ENCODE measurements at places on chromosomes 11 and 22. TPM values are rescaled to one million over a fixed set of nuclear protein-coding genes. Genes with fewer than 3 reads are reported as not detected.

GRCh38 chr22:19864538-19865106, 9.9 kb upstream of the GNB1L start:
- DNase-seq, result no peak

- no peak for DNase-seq
Observed at GRCh38 chr11:33558097-33558496, 142.5 kb downstream of the C11orf91 start.

- DNase-seq, result no peak
Observed at GRCh38 chr11:108435066-108435465, 32.3 kb downstream of the C11orf65 start.

- peak; percentile 30 for DNase-seq
Observed at GRCh38 chr22:32583921-32584335, 109.3 kb downstream of the FBXO7 start.

- DNase-seq, result no peak
Observed at GRCh38 chr22:28027453-28028448, 108.7 kb upstream of the PITPNB start.

RAB36 gene
- total RNA-seq, result 3.0 TPM

- DNase-seq, result no peak
Observed at GRCh38 chr11:108672113-108672512, 7.2 kb downstream of the DDX10 start.

- DNase-seq, result no peak
Observed at GRCh38 chr11:12764187-12764914, 90.1 kb downstream of the TEAD1 start.

ASCL3 gene
- not detected for total RNA-seq

DNA sequence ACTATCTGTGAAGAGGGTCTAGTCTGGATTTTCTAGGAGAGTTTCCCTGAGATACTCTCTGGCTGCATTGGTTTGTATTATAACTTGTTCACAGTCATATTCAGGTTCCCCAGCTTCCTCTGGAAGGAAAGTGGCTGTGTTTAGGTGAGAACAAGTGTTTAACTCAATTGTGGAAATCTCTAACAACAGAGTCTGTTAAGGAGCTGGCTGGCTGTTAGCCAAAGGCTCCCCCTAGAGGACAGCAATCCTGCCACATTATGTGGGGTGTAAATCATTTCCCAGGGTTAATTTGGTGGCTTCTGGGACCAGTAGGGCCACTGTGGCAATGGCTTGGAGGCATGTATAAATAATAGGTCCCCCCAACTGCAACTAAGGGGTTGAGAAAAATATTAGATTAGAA, 18.4 kb downstream of the MS4A6E start:
- DNase-seq, result no peak

DNA sequence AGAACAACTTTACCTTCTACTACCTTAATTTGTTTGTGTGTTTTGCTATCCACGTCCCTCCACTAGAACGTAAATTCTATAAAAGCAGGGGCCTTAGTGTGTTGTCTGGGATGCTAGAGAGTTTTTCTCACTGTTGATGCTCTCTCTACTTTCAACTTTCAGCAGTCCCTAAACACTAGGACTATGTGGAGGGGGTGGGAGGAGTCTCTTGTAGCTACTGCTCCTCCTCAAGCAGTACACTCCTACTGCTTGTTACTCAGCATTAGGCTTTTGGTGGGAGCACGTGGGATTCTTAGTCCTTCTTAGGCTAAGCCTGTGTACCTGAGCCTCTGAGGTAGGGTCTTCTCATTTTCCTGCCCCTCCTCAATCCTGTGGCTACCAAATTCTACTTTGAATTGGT, 56.3 kb downstream of the ARHGAP20 start:
- DNase-seq, result no peak

- DNase-seq, result no peak
Observed at GRCh38 chr11:110497231-110497978, 67.7 kb downstream of the FDX1 start.

DNA sequence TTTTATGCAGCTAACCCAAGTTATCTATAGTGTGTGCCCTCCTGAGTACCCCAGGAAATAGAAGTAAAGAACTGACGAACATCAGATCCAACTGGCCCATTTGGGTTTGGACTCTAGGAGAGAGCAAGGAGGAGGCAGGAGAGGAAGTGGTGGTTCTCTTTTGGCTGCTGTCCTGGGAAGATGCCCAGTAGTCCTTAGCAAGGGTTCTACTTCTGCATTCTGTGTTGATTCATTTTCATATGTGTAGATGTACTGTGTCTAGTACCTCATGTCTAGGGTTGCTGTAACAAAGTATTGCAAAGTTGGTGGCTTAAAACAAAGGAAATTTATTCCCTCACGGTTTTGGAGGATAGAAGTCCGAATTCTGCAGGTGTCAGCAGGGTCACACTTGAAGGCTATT, 6.6 kb upstream of the MMP27 start:
- DNase-seq, result no peak

LRRC75B gene
- 0.66 TPM for total RNA-seq

GRCh38 chr11:61447601-61448551, 18.0 kb downstream of the SDHAF2 start:
- no peak for DNase-seq

DNA sequence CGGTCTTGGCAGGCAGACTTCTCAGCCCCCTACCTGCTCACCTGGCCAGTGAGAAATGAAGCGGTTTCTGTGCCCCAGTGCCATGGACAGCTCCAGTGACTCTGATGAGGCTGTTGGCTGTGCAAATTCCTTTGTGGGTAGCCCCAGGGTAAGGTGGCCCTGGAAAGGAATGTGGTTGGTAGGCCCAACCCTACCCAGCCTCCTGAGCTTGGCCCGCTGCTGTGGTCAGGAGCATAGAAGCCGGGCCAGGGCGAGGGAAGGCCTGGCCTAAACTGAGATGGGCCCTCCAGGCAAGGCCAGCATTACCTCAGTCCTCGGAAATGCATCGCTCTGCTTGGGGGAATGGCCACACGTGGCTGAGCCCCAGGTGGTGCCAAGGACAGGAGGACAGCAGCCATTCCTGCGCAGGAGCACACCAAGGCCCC, 16.9 kb downstream of the DAGLA start:
- DNase-seq, result peak; percentile 83

- no peak for DNase-seq
Observed at GRCh38 chr11:45578316-45578715, 87.1 kb downstream of the CHST1 start.

TRPM5 gene
- total RNA-seq, result not detected

DPP3 gene
- 66.7 TPM for total RNA-seq

GRCh38 chr11:62144641-62145255, 20.9 kb downstream of the INCENP start:
- no peak for DNase-seq

- DNase-seq, result no peak
Observed at GRCh38 chr11:2990617-2991451, 1.3 kb downstream of the NAP1L4 start.

DNA sequence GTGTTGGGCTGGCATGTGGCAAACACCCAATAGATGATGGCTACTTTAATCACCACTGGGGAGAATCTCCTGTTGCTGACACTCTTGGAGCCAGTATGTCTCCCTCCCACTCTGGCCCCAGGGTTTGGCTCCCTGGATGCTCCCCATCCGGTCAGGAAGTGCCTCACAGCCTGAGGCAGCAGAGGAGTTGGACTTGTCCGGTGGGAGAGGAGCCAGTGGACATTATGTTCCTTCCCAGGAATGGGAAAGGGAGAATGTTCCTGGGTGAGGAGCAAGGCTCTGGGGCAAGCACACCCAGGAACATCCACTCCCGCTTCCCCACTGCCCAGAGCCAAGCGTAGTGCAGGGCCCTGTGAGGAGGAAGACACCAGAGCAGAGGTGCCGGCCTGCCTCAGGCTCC, 84.6 kb upstream of the NAV2 start:
- no peak for DNase-seq

DNA sequence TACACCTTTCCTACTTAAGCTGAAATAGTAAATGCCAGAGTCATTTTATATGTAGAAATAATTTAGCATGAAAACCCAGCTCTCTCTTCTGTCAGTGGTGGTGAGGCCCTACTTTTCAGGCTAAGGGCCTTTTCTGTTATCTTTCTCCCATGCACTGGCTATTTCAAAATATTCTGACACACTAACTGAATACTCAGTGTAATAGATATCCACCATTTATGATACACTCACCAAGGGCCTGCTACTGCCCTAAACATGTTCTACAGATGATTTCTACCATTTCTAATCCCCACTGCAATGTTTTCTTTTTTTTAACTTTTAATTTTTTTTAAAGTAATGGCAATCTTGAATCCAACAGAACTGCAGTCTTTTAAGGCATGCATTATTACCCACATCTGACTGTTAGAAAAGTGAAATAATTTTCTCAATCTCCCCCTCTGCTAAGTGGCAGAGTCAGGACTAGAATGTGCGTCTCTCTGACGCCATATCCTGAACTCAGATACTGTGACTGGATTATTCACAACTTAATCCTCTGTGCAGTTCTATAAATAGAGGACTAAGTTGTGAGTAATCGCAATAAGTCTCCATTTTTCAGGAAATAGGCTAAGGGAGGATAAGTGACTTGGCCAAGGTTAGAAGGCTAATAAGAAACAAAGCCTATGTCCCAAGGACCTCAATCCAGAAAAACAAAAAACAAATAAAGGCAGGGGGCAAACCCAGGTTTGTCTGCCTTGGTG, 44.0 kb downstream of the GRAMD1B start:
- DNase-seq, result peak; percentile 34

DTX4 gene
- total RNA-seq, result 1.6 TPM

STK33 gene
- 10.9 TPM for total RNA-seq

GRCh38 chr22:36362075-36362474, 25.7 kb downstream of the MYH9 start:
- no peak for DNase-seq

SCUBE1 gene
- total RNA-seq, result 0.04 TPM

GRCh38 chr11:12741671-12742216, 67.5 kb downstream of the TEAD1 start:
- DNase-seq, result no peak

C1QTNF5 gene
- not detected for total RNA-seq

GRCh38 chr11:69373251-69373635, 79.3 kb downstream of the MYEOV start:
- DNase-seq, result no peak

CD248 gene
- not detected for total RNA-seq

DNA sequence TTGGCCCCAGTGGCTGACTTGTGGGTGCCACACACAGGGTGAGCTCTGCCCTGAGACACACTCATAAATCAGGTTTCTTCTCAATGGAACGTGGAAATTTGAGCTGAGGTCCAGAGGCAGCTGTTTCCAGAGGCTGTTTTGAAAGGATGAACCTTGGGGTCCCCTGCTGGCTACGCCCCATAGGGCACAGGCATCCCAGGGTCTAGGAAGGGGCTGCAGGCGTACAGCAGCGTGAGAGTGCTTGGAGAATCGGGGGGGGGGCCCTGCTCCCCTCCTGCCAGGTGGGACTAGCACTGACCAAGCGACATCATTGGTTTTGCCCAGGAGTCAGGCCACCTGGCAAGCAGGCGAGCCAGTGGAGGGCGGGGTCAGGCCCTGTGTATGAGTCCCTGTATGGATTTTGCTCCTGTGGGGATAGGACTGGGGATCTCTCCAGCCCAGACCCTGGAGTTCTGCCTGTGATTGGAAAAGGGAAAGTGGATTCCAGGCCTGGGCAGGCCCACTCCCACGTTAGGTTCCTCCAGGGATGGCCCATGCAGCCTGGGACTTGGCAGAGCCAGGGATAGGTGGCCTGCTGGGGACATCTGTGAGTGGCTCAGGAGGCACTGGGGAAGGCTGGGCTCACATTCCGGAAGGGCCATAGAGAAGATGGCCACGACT, 61.0 kb downstream of the FBXO7 start:
- no peak for DNase-seq

DNA sequence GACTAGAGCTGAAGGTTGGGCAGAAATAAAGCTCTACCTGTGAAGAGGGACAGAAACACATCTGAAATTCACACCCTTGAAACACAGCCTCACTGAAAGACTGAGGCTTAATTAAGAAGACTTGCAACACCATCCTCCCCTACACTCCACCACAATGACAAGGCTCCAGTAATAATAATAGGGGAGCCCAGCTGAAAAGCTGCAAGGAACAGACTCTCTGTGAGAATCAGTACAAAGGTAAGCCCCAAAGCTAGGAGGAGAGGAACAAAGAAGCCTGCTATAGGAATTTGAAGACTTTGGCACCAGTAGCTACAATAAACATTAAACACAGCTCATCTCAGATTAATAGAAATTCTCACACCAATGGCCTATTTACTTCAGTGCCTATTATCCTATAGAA, 176.9 kb downstream of the FAT3 start:
- no peak for DNase-seq

GRCh38 chr11:102414559-102414958, 38.0 kb downstream of the TMEM123 start:
- no peak for DNase-seq

GRCh38 chr11:59380263-59381059, 21.8 kb downstream of the OR5AN1 start:
- DNase-seq, result no peak

- no peak for DNase-seq
Observed at GRCh38 chr11:13008061-13008435, 1.1 kb upstream of the RASSF10 start.

DNA sequence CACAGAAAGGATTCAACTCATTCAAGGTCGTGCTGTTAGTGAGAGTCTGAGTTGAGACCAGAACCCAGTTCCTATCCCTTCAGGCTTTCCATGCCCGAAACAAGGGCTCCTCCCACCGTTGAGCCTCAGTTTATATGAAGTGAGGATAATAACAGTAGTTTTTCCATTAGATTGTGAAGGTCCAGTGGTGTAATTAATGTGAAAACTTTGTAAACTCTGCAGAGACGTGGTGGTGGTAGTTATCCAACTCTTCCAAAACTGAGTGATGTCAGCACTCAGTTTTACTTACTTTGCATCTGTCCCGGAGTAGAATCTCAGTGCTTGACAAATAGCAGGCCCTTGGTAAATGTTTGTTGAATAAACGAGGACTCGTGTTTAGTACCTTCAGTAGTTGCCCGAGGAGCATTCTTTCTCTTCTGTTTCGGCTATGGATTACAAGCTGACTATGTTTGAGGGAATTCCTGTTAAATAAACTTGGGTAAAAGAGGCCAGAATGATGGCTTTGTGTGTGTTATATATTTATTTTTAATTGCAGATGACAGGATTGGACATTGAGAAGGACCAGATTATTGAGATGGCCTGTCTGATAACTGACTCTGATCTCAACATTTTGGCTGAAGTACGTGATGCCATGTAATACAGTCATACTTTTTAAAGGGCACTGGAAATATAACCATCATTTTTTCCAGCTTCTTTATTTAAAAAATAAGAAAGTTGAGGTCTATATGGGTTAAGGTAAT, 1.0 kb downstream of the REXO2 start:
- DNase-seq, result no peak

DNA sequence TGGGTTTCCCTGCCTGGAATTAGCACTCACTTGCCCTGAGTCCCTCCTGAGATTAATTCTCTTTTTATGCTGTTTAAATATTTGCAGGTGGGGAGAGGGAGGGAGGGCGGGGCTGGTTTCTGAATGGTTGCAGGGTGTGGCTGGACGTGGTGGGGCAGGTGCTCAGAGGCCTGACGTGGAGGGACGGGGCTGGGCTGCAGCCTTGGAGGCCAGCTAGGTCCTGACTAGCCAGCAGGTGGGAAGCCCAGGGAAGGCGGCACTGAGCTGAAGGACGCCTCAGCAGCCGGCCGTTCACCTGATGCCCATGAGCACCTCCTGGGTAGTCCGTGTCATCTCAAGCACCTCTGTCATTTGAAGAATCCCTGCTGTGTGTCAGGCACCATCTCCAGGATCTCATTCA, 21.3 kb downstream of the SGSM1 start:
- no peak for DNase-seq

GRCh38 chr11:15367695-15368094, 253.0 kb downstream of the INSC start:
- DNase-seq, result no peak
